SHP77 treated with DMSO at 0.1 percent for 48 hours (cell line): ENCODE measurements at places on chromosomes 6 and 20.

- DNase-seq, result no peak
Observed at GRCh38 chr6:136251394-136251793, 1.3 kb upstream of the MTFR2 start.

DNA sequence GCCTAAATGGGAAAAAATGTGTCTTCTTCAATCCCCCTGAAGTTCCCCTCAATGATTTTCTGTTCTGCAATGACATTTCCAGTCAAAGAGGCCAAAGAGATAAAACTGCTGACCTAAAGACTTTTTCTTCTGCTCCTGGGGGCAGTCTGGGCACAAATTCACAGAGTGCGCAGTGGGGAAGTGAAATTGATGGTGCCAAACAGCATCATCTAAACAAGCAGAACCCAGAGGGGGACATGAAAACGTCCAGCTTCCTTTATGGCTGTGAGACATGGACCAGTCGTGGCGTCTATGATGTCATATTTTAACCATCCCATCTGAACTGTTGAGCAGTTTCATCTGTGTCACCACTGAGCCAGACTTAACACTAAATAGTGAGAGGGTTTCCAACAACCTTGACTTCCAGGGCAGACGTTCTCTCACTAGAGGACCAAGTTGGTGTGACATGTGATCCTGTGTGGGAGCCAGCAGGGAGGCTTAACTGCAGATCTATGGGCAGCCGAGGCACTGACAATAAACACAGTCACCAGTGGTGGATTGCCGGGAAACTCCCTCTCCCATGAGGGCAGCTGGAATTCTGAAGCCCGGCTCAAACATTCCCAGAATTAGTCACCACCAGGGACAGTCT, 12.4 kb downstream of the SCML4 start:
- no peak for DNase-seq

GRCh38 chr6:18368277-18369105, 18.7 kb upstream of the RNF144B start:
- DNase-seq, result no peak

DNA sequence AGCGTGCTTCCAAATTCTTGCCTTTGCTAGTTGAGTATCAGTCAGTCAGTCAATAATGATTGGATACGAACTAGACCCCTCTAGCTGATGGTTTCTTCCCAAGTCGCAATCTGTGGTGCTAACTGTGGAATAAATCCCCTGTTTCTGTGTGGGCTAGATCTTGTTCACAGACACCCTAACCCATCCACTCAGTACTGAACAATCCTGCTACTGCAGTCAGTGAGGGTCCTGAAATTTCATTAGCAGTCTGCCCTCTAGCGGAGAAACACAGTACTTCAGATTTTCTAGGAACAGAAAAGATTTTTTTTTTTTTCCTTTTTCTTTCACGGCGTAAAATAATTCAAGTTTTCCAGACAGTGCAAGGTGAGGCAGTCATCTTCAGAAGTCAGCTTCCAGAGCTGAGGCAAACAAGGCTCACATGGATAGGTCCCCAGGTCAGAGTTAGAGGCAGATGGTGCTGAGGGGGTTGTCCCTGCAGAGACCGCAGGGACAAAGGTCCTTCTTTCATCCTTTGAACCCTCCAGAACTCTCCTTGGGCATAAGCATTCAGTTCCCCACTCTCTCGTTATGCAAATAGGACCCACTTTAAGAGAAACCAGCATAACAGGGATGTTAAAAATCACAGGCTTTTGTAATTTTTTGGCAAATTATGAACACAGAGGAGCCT, 119.6 kb downstream of the SCML4 start:
- no peak for DNase-seq

GRCh38 chr6:135189344-135189743, 8.2 kb downstream of the MYB start:
- DNase-seq, result no peak

DNA sequence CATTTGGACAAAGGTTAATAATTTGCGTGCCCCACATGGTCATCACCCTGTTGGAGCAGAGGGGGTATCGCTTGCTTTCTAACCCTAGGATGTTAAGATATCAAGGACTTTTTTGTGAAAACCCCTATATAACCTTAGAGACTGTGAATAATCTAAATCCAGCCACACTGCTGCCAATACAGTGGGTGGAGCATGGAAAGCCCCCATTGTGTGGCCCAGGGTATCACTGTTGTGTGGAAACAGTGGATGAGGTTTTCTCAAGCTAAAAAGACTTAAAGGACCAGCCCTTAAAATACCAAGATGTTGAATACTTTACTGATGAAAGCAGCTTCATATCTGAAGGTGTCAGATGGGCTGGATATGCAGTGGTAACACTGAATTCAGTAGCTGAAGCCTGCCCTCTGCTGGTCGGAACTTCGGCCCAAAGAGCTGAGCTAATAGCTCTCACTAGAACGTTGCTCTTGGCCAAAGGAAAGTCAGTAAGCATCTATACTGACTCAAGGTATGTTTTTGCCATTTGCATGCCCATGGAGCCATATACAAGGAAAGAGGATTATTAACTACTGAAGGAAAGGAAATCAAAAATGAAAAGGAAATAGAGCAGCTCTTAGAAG, 695.2 kb downstream of the PHF3 start:
- DNase-seq, result peak; percentile 27

GRCh38 chr20:3577366-3577765, 85.8 kb downstream of the GFRA4 start:
- DNase-seq, result no peak

DNA sequence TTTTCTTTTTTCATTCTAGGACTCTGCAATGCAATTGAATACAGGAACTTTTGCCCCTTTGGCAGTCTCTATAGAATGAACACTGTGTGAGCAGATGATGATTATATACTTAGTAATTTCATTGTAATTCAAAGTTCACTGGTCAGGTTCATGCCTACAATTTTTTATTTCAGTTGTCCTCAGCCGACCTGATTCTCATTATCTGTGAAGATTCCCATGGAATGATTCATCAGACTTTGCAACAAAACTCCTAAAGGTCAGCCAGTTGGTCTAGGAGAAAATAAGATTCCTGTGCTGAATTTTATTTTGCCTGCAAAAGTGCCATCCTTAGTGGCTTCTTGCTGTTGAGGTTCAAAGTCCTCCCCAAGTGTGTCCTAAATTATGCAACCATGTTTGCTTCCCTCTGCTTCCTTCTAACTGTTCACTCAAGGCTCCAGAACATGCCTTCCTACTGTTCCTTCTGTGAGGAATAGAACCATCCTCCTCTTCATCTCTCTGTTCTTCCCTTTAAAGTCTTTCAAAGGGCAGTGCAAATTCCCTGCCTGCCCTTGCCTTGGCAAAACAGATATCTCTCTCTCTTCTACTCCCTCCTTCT, 194.2 kb upstream of the CNR1 start:
- no peak for DNase-seq

DNA sequence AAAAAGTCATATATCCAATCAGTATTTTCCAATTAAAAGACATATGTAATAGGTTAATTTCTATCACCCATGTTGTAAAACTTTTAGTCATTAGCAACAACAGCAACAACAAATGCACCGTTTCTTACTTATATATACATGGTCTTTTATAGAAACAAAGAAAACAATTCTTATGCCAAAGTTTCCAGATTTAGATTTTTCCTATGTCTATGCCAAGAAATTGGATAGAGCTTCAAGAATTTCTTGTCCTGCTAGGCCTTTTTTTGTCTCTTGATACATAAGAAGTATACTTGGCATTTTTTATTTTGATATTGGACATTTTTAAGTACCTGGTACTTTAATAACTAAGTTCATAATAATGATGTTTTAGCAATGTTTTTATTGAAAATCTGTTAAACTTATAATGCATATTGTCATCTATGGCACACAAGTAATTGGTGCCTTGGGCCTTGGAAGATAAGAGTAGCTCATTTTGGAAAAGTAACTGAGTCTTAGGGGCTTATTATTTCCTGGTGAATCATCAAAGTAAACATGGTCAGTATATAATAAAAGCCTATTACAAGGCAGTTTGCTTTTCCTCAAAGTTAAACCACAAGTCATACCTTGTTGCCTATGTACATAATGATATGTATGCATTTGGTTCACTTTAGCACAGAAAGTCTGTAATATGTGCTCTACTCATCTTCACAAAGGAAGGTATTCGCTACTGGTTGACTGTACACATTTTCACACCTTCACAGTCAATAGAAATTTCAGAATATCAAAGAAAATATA, 10.1 kb upstream of the FRK start:
- no peak for DNase-seq
